CD8-positive, alpha-beta memory T cell (primary cell): ENCODE measurements at places on chromosomes 5 and 9.

- peak; percentile 18 for DNase-seq
These were observed 94.4 kb upstream of the IER5L start for GRCh38 chr9:129272348-129273025.

DNA sequence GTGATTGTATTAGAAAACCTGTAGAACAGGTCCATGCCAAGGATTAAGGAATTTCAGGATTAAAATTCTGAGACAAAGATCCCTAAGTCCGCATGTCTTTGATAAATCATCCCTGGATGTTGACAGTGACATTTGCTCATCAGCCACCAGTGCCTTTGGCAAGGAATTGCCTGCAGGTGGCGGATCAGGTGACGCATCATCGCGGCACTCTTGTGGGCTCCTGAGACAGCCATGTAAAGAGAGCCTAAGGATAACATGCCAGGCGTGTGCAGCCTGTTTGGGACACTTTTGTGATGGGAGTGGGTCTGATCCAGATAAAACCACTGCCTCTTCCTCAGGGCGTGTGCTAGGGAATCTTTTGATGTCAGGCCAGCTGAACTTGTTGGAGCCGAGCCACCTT lies 40.6 kb downstream of the ADCY2 start:
- no peak for DNase-seq

DNA sequence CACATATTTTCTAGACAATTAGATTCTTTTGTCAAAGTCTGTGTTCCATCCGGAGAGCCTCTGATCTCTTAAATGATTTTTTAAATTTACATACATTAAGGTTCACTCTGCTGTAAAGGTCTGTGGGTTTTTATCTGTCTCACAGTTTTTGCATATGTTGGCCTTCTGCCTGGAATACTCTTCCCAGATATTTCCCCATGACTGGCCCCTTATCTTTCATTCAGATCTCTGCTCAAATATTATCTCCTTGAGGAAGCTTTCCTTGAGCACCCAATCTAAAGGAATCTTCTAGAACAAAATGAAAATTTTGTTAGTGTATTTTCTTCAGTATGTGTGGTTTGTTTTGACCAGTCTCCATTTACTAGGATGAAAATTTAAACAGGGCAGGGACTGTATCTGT lies 26.3 kb downstream of the FAF2 start:
- no peak for DNase-seq

GRCh38 chr5:137036640-137037039 lies 462.5 kb downstream of the SPOCK1 start:
- DNase-seq: no peak

- no peak for DNase-seq
These were observed 23.7 kb upstream of the TAS2R1 start for GRCh38 chr5:9653811-9654210.

- DNase-seq: no peak
These were observed 96.9 kb upstream of the FCN2 start for GRCh38 chr9:134783699-134784039.

DNA sequence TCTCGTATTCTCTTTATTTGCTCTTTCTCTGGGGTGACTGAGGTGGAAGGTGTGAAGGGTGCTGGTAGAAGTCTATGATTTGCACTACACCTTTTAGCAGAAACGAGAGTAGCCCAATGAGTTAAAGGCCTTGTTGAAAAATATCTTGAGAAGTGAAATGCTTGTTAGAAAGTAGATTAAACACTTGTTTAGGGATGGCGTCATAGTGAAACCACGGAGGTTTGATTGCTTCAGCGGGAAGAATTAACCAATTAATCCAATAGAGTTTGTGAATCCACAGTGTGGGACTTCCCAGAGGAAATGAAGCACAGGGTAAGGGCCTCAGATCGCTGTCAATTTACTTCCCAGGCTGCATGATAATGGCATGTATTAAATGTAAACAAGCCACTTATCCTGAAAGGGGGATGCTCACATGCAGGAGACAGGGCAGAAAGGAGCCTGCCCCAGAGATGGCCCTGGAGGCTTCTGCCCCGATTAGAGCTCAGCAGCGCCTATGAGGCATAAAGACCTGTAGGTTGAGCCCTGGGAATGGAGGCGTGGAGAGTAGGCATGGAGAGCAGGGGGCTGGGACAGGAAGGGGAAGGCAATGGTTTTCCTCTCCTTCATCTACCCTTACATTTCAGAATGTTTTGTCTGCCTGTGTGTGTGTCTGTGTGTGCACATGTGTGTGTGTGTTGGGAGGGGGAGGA lies 1.5 kb downstream of the FAM170A start:
- DNase-seq: no peak

DNA sequence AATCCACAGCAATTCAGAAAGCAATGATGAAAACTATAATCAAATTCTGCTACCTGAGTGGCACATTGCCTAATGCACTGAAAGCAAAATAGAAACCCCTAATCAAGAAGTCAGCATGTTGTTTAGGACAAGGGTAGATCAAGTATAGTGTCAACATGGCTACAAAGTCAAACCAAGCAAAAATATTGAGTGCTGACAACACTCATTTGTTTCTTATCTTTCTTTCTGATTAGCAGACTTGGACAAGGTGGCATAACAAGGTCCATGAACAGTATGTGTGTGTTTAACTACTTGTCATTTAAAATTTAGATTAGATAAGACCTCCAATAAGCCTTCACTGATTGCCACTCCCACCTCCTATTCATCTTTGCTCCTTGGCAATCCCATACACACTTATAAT lies 332.4 kb downstream of the KIAA0825 start:
- no peak for DNase-seq

DNA sequence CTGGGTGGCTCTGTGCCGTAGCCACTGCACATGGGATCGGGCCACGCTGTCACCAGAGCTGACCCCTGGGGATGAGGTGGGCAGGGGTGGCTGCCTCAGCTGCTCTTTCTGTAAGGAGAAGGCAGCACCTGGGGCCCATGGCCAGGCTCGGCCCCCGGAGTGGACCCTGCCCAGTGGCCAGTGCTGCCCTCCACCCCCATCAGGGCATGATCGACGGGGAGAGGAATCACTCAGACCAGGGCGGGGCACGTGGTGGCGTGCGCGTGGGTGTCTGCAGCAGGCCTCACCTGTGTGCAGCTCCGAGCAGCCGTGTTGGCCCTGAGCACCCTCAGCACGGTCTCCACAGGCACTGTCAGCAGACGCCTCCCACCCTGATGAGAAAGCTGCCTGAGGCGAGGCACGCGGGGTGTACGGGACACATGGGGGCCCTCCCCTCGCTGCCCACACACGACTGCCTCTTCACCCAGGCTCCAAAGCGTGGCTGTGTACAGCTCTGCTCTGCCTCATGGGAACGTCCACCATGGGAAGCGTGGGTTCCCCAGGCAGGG lies 8.6 kb upstream of the CARD9 start:
- DNase-seq: no peak

DNA sequence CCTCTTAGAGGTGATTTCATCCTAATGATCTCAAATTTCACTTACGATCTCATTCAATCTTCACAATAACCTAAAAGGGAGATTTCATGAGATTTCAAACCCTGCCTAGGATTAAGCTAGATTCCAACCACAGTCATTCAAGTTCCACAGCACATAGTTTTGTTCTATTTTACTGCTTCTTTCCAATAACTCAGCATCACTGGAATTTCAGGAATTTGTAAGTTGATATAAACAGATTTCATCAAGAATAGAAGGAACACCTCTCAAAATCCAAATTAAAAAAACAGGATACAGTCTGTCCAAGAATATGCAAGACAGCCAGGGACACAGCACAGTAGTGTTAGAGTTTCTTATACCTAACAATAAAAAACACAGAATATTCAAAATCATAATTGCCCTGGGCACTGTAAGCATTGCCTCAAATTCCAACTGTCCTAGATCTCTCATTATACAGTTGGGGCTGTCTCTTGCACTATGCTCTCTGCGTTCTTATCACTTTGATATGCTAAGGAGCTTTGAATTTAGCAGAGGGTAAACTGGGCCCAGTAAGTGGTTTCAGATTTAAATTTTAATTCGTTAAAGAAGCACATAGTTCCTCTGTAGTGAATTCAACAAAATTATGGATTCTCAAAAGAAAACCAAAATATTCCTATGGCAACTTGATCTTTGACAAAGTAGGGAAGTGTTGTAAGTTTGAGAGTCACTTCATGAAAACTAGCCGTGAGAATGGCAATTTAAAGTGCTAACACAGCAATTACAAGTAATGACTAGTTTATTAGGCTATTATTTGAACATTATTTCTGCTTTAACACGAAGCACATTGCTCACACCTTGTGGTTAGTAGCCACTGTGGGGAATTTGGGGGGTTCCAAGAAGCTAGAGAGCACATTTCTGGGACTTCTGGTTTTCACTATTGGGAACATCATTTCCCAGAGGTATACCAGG lies 478.6 kb upstream of the C9orf72 start:
- no peak for DNase-seq

GRCh38 chr9:110626101-110626829 lies 42.3 kb upstream of the MUSK start:
- DNase-seq: no peak

DNA sequence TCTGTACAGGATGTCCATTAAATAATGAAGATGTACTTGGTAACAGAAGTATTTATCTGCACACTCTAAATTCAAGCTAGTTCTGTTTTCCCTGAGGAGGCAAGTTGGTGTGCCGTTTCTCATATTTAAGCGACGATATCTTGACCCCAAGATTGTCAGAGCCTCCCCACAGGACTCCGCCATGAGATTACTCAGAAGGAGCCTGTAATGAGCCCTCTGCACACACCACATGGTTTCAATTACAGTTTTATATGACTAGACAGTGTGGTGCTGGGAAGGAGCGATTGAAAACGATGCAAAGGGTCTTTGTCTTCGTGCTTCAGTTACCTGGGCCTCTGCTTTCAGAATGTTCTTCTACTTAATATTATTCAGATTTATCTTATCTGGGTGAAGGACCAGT lies 840.4 kb upstream of the WWC1 start:
- no peak for DNase-seq

GRCh38 chr9:131046581-131047202 lies 37.7 kb downstream of the LAMC3 start:
- DNase-seq: peak; percentile 38

GRCh38 chr5:75663579-75664284 lies 52.5 kb downstream of the ANKDD1B start:
- no peak for DNase-seq

DNA sequence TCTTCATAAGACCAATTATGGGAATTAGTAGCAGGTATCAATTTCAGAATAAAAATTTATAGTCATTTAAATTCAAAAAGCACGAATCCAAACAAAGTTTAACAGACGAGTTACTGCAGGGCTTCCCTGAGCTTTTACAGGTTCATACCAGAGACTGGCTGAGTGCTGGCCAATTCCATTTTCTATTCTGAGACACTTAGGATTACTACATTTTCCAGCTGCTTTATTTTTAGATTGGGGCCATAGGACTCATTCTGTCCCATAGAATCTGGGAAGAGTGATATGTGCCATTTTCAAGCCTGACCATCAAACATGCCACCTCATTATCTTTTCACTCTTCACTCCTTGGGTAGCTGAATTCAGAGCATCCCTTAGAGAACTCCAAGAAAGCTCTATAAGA lies 410.7 kb downstream of the DNAH5 start:
- DNase-seq: no peak

GRCh38 chr9:84169240-84169639 lies 171.3 kb downstream of the SLC28A3 start:
- DNase-seq: no peak

DNA sequence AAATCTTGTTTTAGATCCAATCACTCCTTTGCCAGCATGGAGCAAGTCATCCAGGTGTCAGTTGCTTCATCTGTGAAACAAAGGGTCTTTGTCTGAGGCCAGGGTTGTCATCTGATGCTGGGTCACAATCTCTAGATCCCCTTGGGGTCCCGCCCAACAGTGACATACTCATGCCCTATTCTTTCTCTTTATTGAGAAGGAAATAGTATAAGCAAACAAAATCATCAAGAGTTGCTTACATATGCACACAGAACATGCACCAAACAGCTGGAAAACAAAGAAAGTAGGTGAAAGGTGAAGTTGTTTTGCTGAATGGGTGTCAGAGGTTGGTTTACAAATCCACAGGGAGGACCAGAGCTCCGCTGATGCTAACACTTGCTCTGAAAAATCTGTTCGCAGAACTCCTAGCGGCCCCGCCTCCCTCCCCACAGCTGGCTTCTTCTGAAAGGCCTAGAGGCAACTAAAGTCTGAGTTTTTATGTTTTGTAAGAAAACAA lies 106.1 kb upstream of the SLC44A1 start:
- no peak for DNase-seq

DNA sequence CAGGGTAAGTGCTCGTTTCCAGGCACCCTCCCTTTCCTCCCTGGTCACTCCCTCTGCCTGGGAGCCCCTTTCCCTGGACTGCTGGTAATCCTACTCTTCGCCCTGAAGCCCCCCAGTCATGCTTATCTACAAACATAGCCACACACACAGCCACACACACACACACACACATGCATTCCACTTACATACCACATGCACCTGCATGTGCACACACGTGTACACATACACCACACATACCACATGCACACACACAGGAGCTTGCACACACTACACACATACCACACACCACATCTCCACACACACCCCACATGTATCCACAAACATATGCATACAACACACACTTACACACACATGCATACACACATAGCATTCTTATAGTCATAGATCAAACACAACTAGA lies 358.5 kb downstream of the GADD45G start:
- DNase-seq: no peak

DNA sequence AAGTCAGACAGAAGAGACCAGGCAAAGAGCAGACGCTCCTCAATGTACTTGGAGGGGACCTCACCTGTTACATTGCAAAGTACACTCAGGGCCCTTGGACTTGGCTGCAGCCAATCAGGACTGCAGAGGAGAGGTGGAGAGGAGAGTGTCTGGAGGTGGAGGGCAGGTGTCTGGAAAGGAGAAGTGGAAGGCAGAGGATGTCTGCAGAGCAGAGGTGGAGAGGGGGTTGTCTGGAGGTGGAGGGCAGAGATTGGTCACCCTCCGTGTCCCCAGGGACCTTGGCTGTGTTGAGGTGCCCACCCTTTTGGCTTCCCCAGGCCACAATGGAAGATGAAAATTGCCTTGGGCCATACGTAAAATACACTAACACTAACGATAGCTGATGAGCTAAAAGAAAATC lies 241.3 kb upstream of the IRX2 start:
- no peak for DNase-seq

DNA sequence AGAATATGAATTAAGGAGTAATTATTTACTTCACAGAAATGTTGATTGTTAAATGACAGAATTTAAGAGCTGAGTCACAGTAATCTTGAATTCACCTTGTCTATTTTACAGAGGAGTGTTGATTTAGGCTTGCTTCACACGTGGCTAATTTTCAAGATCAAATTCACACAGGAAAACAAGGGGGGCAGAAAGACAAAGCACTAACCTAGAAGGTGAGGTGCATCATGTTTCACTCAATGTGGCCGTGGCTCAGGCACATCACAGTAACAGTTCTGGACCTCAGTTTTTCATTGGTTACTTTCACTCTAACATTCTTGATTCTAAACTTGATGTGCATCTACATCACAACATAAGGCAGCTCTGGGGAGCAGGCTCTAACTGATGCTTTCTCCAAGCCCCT lies 69.6 kb upstream of the GNAQ start:
- DNase-seq: no peak

- DNase-seq: no peak
These were observed 159.2 kb upstream of the RAI14 start for GRCh38 chr5:34496701-34497469.

GRCh38 chr5:139850423-139851016 lies 54.9 kb downstream of the PSD2 start:
- no peak for DNase-seq
